Activated CD8-positive, alpha-beta memory T cell treated with anti-CD3 and anti-CD28 coated beads for 1 hour (primary cell): ENCODE measurements at places on chromosomes 4 and X.
A peak's percentile ranks its signal among the peaks of the same experiment; 100 is the strongest.

GRCh38 chrX:69173906-69174305 lies 8.7 kb upstream of the PJA1 start:
- DNase-seq = no peak

DNA sequence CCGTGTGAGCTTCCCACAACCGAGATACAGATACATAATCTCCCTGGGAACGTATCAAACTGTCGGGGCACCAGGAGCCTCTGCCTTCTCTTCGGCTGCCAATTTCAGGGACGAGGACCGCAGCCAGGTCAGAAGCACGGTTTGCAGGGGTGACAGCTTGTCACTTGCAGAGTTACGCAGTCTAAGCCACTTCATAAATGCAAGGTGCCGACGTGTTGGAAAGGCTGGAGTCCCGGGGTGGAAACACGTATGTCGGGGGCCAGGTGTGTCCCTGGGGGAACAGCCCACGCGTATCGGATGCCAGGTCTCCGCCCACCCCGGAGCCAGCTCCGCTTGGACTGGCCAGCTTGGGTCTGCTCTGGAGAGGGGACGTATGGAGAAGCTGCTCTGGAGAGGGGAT lies 76.3 kb upstream of the SHOX start:
- no peak for DNase-seq

DNA sequence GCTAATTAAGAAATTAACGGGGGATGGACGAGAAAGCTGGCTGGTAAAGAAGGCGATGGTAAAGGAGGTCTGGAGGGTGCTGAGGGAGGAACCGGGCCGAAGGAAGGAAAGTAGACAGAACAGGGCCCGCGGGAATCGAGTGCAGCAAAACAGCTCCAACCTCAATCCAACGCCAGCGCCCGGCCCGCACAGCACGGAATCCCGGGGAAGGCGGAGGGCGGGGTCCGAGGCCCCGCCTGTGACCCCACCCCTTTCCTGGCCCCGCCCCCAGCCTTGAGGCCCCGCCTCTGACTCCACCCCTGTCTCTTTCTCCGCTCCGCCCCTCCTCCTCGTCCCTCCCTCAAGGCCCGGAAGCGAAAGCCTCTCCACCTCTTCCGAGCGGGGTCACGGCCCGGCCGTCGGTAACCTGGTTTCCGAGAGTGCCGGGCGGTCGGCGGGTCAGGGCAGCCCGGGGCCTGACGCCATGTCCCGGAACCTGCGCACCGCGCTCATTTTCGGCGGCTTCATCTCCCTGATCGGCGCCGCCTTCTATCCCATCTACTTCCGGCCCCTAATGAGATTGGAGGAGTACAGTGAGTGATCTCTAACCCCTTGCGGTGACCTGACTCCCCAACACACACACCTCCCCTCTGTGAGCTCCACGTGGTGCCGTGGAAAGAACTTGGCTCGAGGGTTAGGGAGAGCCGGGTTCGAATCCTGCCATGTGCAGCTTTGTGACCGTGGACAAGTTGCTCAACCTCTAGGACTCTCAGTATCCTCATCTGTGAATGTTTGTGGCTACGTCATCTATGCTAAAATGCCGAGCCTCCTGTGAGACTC lies at the start of gene SMIM20:
Gene SMIM20 (plus strand): TSS at position 370 of the 819 bp plus-strand sequence. CDS start 94 bp downstream, at position 464.
- DNase-seq = peak; percentile 83

- DNase-seq = no peak
These were observed 9.3 kb upstream of the LIN54 start for GRCh38 chr4:83019794-83020494.

DNA sequence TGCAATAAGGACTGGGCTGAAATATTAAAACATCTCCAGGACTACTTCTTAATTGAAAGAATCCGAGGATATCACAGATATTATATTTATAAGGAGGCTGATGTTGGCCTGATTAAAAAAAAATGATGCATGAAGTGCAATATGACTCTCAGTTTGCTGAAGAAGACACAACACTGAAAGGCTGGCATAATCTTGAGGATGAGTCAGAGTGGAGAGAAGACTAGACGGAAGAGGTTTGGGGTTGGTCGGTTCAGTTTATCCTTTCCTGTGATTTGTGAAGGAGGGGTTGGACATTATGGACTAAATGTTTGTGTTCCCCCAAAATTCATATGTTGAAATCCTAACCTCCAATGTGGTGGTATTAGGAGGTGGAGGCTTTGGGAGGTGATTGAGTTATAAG lies 170.3 kb downstream of the CORIN start:
- no peak for DNase-seq

DNA sequence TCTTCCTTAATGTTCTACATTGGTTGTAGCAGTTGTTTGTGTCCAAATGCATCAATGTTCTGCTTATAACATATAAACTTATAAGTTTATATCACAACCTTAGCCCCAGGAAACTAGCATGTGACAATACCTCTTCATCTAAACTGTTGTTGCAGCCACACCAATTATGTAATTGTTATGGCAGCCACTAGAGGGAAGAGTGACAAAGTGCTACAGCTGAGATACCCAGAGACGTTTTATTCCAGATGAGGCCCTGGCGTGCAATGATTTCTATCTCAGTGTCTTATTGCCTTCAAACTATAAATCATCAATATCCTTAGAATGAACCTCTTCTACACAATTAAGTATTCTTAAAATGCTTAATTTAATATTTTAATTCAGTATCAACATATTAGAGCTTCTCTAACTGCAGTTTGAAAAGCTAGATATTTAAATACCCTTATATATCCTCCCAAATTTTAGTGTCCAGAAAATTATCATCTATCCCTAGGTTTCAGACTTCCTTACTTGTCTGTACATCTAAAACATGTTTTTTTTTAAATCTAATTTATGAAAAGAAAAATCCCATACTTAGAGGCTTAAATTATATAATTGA lies 171.6 kb downstream of the PCDH10 start:
- DNase-seq = no peak

DNA sequence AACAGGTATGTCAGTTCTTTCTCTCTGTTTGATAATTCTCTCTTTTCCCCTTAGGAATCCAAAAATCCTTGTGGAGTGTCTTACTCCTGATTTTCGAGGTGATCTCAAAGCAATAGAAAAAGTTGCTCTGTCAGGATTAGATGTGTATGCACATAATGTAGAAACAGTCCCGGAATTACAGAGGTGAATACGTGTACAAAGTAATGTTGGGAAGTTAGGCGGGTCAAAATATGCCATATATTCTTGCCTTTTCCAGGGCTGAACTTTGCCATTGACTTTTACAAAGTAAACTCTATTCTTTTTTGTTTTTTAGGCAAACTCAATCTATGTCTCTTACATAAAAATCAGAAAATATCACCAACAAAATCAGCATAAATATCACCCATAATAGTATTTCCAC lies 8.6 kb downstream of the LIAS start:
- DNase-seq = no peak

DNA sequence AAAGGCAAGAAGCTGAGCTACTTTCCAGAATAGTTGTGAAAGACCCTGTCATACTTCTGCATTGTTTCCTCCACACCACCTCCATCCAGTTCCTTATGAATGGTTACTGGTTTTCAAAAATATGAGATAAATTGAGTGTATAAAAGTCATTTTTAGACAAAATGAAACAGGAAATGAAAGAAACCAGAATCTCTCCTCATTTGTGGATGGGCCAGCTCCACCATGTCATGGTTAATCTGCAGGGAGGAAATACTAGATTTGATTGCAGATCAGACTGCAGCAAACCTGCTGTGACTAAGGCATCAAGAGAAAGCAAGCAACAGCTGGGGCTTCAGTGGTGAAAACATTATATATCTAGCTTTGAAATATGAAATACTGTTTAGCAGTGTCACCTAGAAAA lies 23.8 kb downstream of the F9 start:
- DNase-seq = no peak

DNA sequence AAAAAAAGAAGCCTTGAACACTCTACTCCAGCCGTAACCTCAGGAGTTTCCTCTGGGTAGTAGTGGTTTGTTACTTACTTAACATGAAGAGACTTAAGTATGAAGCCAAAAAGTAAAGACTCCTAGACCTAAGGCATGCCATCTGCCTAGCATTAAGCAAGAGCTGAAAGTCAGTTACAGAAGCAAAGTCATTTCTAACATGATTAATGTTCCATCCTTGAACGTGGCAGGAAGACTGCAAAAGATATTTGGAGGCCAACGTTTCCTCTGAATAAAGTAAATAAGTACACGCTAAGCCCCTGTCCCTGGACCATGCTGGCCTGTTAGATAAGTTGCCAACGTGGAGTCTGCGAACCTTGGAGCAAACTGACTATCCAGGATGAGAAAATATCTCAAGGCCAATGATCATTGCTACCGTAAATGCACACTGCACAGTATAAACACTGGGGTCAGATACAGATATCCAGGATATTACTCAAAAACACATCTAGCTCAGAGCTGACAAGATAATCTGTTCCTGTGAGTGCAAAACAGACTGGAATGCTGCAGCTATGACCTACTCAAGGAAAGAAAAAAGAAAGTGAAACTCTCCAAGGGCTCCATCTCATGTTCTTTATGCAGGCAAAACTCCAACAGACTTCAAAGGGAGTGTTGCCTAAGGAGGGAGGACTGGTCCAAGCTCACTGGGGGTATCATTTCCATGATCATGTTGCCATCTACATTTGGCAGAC lies 255.8 kb downstream of the COL25A1 start:
- no peak for DNase-seq
